ENCODE measurements at places on chromosomes 6 and 20. TPM values are rescaled to one million over a fixed set of nuclear protein-coding genes. Genes with fewer than 3 reads are reported as not detected.

RALGAPB gene
- total RNA-seq = 32.8 TPM

ALDH5A1 gene
- 0.36 TPM for total RNA-seq

MUCL3 gene
- total RNA-seq = not detected

SLPI gene
- not detected for total RNA-seq

TSHZ2 gene
- not detected for total RNA-seq

LGSN gene
- total RNA-seq = not detected

Data from IMR-90 (cell line).